ENCODE measurements at places on chromosomes 12 and 14.

- DNase-seq: no peak
Measured at GRCh38 chr12:38123566-38124246, 192.9 kb upstream of the ALG10B start.

GRCh38 chr12:89768586-89769482 is 60.2 kb upstream of the ATP2B1 start:
- peak; percentile 29 for DNase-seq

DNA sequence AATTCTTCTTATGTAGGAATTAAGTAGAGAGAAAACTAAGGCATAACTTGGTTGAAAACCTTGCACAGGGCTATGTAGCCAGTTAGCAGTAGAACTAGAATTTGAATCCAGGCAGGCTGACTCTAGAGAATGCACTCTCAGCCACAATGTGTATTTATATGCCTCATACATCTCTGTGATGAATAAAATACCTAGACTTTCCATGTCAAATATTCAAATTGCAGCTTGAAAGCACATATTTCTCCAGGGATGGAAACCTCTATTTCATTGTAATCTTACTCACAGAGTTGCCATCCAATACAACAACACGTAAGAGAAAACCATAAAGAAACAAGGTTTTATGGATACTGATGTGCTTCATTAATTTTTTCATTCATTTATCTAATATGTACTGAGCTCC is 256.0 kb upstream of the FLRT2 start:
- DNase-seq: no peak

DNA sequence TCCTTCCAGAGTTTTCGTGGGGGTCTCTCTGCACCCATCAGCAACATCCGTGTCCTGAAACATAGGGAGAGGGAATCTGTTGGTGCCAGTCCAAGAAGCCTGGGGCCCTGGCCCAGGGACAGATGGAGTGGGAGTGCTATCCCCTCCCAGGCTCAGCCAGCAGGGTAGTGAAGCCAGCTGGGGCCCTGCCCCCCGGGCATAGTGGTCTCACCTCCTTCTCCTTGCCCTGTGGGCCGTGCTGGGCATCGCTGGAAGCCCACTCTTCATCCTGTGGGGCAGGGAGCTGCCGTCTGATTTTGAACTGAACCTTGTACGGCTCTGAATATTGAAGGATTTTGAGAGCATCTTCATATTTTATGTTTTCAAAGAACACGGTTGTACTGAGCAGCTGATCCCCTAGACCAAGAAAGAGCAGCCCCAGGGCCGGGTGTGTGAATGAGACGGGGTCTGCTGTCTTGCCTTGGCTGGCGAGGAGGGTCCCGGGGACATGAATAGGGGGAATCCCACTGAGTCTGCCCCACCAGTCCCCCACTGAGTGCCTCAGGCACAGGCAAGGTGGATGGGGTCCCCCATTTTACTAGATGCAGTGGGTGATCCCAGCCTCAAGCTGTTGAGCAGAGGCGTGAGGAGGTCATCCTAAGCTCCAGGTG is 23.3 kb downstream of the AHNAK2 start:
- DNase-seq: no peak

DNA sequence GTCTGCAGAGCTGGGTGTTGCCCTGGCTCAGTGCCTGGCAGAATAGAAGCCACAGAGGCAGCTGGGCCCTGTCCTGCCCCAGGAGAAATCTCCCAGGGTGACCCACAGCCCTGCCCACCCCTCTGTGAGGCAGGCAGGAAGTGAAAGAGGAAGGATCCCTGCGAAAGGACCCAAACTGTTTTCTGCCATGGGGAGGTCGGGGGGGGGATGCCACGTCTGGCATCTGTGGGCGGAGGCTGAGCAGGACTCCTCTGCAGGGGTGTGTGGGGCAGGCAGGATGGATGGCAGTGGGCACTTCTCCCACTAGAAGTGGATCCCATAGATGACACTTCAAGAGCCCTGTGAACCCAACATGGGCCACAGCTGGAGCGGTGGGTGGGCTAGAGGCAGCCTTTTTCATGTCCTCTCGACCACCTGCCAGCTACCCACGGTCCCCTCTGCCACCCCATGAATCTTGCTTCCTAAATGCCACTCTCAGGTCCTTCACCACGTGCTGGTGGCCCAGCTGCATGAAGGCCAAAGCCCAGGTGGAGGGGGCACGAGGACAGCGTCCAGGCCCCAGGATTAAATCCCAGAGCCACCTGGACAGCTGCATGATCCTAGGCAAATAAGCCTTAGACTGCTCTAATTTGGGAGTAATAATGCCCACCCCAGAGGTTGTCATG is 3.6 kb downstream of the PAPLN start:
- DNase-seq: no peak

Measured in stimulated activated CD4-positive, alpha-beta T cell treated with anti-CD3 and anti-CD28 coated beads, Interleukin-15, amount 100 ng/mL, for 24 hours (primary cell).